ENCODE measurements at places on chromosomes 1 and 21.

DNA sequence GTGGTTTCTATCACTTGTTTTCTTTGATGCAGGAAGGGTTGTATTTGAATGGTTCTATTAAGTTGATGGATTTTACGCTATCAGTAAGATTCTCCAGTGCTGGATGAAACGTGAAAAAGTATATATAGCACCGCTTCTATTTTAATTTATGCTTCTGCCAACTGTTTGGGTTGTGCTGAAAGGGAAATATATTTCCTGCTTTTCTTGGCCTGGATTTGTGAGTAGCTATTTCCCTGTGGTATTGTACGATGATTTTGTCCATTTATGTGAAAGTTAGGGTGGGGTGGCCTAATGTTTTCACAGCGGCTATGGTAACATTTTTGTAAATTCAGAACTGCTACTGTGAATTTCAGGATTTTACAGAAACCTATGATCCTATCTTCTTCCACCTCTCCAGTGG is 322 bp downstream of the C1orf162 start:
- DNase-seq = no peak

DNA sequence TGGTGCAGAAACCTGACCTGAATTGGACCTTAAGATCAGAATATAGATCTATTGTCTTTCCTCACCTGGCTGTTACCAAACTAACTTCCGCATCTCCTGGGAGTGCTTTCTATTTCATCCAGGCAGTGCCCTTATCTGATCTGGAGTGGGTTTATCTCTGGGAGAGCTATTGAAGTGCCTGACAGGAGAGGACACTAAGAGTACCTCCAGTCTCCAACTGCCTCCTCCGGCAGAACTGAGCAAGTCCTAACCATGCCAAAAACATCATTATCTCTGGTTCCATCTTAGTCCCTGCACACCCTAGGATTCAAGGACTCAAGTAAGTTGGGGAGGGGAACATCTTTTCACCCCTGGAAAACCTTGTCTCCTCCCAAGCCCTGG is 12.4 kb upstream of the KCNJ15 start:
- DNase-seq = no peak

GRCh38 chr1:54350360-54350759 is 55.8 kb downstream of the SSBP3 start:
- DNase-seq = no peak

- no peak for DNase-seq
Measured at GRCh38 chr1:89959719-89960118, 35.2 kb upstream of the ZNF326 start.

DNA sequence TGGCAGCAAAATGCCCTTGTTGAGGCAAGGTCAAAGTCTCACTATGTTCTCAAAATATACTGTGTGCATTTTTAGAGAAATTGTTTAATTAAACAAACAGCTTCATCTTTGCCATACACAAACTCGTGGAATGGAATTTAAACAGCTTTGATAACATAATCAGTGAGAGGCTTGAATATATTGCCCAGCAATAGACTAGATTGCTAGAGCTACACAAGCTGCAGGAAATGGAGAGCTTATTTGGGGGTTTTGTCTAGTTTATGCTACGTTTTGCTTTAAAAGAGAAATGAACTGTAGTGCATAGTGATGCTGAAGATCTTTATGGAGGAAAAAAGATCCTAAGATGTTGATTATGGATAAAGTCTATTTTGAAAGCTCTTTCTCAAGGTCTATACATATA is 166.8 kb upstream of the HMCN1 start:
- DNase-seq = no peak

- DNase-seq = peak; percentile 34
Measured at GRCh38 chr1:12477936-12478611, 139.9 kb downstream of the DHRS3 start.

DNA sequence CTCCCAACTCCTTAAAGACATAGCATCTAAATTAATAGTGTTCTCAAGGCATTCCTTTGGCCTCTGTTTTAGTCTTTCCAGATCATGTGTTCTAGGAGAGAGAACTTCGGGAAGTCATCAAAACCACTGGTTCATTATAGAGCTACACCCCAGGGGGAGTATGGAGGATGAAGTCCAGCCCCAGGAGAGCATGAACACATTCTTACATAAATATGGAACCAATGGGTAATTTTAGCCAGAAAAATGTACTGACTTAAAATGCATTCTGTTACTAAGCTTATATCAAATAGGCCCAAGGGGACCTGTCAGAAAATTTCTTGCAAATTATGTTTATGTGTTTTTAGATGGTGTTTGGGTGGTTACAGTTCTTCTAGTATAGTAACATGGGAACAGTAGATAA is 165.2 kb downstream of the NTMT2 start:
- DNase-seq = no peak

DNA sequence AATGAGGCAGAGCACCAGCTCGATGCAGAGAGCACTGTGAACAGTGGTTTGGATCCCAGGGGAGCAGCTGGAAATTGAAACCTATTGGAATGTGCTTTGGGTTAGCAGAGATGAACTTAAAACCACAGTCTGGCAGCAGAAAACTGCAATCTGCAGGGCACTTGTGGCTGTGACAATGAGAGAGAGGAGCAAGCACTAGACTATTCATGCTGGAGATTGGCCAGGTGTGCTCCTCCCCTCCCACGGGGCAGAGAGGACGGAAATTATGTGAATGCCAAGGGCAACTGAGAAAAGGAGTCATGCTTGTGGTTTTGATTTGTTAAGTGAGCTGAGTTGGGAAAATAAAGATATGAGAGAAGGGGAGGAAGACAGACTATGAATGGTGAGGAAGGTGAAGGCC is 38.1 kb downstream of the HSD3B2 start:
- DNase-seq = no peak

DNA sequence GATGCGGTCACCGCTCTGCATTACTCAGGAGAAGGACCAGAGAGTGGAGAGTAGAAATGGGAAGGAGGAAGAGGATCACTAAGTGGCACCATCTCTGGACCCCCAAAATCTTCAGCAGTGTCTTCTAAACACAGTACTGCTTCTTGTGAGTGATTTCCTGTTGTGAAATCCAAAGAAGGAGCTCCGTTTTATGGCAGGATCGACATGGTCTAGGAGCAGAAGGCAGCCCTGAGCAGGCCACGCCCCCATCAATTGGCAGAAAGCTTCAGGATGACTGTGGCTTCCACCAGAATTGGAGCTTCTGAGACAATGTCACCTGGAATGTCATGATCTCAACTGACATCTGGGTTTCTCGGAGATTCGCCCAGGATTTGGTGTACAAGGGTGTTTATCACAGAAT is 171.5 kb downstream of the ADSS2 start:
- DNase-seq = no peak

GRCh38 chr1:37479255-37480124 is 5.1 kb downstream of the ZC3H12A start:
- DNase-seq = no peak

- DNase-seq = no peak
Measured at GRCh38 chr1:156006666-156007376, 13.9 kb downstream of the SSR2 start.
